ENCODE measurements at places on chromosomes 12 and 14. TPM values are rescaled to one million over a fixed set of nuclear protein-coding genes. Genes with fewer than 3 reads are reported as not detected.
A peak's percentile ranks its signal among the peaks of the same experiment; 100 is the strongest.

- H3K36me3 ChIP-seq: no peaks in the 10 kb centered on the region
- H3K27me3 ChIP-seq: no peaks in the 10 kb centered on the region
- no peak overlapping the region for H3K4me3 ChIP-seq
- DNase-seq: no peak
Measured at GRCh38 chr14:30016002-30016401, 88.4 kb upstream of the PRKD1 start.

GRCh38 chr12:106879612-106880011 lies 76.1 kb upstream of the TMEM263 start:
- H3K4me3 ChIP-seq: no peak overlapping the region
- no peak overlapping the region for H3K27ac ChIP-seq
- H3K27me3 ChIP-seq: no peaks in the 10 kb centered on the region

- H3K27ac ChIP-seq: no peak overlapping the region
- H3K36me3 ChIP-seq: no peaks in the 10 kb centered on the region
- H3K4me1 ChIP-seq: no peaks in the 10 kb centered on the region
- no peak for DNase-seq
- no peaks in the 10 kb centered on the region for H3K27me3 ChIP-seq
- no peak overlapping the region for H3K4me3 ChIP-seq
Measured at GRCh38 chr12:31249356-31249755, 76.6 kb downstream of the SINHCAF start.

DNA sequence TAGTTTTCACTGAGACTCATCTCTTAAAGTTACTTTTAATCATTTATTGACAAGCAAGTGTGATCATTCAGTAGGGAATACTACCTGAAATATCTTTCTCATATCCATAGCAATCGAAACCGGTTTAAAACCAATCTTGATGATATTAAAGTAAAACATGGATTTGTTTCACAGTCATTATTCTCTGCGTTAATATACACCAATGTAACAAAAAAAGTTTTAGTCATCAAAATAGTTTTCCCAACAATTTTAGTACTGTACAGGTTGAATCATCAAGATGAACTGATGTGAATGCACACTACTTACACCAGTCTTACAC lies 137.0 kb upstream of the KRAS start:
- no peak overlapping the region for H3K4me3 ChIP-seq
- H3K36me3 ChIP-seq: no peaks in the 10 kb centered on the region
- H3K27me3 ChIP-seq: no peaks in the 10 kb centered on the region
- DNase-seq: no peak
- no peak overlapping the region for H3K27ac ChIP-seq

GRCh38 chr12:89817501-89818226 lies 109.0 kb upstream of the ATP2B1 start:
- H3K27me3 ChIP-seq: no peaks in the 10 kb centered on the region
- H3K27ac ChIP-seq: no peak overlapping the region
- no peak for DNase-seq
- H3K4me3 ChIP-seq: no peak overlapping the region
- no peaks in the 10 kb centered on the region for H3K4me1 ChIP-seq

Gene DHRS4L2
- 23.1 TPM for total RNA-seq

- peak overlapping the region; percentile 24 for H3K27ac ChIP-seq
- no peaks in the 10 kb centered on the region for H3K27me3 ChIP-seq
- peak overlapping the region; percentile 35 for H3K4me3 ChIP-seq
Measured at GRCh38 chr12:6790496-6791150, 1.3 kb downstream of the CD4 start.

DNA sequence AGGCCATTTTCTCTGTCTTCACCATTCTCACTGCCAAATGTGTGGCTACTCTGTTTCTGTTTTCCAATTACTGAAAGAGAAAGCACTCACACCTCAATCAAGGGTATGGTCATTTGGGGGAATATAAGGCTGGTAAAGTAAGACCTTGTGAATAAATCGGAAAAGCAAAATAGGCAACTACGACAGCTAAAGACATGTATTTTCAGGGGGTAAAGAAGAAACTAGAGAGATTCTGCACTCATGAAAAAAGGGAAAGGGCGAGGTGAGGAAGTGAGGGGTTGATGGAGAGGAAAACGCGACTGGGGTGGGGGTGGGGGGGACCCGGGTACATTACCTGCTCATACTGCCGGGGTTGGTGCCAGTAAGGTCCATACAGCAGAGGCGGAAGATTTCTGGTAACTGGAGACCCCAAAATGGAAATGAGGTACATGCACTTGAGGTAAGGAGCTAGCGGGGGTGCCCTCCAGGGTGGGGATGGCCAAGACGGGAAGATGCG lies 19.3 kb downstream of the CHD8 start:
- H3K27me3 ChIP-seq: no peaks in the 10 kb centered on the region
- H3K4me3 ChIP-seq: peak overlapping the region; percentile 99
- H3K27ac ChIP-seq: peak overlapping the region; percentile 93
- H3K36me3 ChIP-seq: no peaks in the 10 kb centered on the region
- no peak for DNase-seq

Gene SLC41A2
- total RNA-seq: 94.2 TPM

- DNase-seq: no peak
- no peaks in the 10 kb centered on the region for H3K36me3 ChIP-seq
- H3K4me3 ChIP-seq: peak overlapping the region; percentile 47
- peaks cover 7% of the 10 kb centered on the region for H3K4me1 ChIP-seq
Measured at GRCh38 chr12:121352682-121353018, 439 bp upstream of the ANAPC5 start.

Gene SLC39A5
- 950 TPM for total RNA-seq

Gene SLC38A4
- total RNA-seq: not detected

DNA sequence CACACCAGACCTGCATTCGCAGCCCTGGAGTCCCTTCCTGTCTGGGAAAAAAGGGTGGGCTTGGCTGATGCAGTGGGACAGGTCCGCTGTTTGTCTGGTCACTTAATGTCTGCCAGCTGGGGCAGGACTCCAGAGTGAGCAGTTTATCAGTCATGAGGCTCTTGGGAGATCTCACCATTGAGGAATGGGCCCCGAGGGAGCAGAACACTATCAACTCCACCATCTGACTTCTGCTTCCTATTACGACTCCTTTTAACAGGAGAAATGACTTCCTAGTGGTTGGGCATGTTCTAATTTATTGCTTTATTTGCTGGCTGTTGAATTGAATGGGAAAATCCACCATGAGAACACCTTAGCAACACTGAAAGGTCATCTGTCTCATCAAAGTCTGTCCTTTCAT lies 182.5 kb upstream of the RASSF8 start:
- no peaks in the 10 kb centered on the region for H3K27me3 ChIP-seq

Gene CISTR
- total RNA-seq: not detected

DNA sequence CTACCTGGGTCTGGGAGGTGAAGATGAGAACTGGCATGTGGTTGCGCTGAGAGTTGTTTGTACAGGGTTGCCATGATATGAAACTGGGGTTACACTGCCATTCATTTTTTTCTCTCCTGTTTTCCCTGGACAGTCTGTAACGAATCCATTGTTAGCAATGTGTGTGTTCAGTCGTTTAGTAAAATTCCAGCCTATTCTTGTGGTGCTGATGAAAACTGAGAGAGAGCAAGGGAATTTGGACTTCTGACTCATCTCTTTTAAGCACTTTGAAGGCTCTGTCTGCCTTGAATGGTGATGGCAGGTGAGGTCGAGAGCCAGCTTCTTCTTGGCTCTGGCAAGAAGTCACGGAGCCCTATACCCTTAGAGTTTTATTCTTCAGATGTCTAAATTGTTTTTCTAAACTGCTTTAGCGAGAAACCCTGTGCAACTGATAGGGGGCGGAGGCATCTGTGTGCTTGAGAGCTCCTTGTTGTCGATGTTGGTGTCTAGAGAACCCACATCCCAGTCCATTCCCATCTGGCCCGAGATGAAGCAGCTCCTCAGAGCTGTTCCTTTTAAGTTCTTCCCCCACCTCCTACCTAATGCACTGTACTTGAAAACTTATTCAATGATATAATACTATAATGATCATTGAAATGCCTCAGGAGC lies 204.4 kb downstream of the TMX1 start:
- H3K4me1 ChIP-seq: no peaks in the 10 kb centered on the region
- no peaks in the 10 kb centered on the region for H3K27me3 ChIP-seq
- H3K27ac ChIP-seq: no peak overlapping the region
- DNase-seq: no peak

GRCh38 chr14:51547260-51547659 lies 104.5 kb upstream of the FRMD6 start:
- no peaks in the 10 kb centered on the region for H3K4me1 ChIP-seq
- DNase-seq: no peak
- no peaks in the 10 kb centered on the region for H3K27me3 ChIP-seq
- H3K4me3 ChIP-seq: no peak overlapping the region
- no peaks in the 10 kb centered on the region for H3K36me3 ChIP-seq
- H3K27ac ChIP-seq: no peak overlapping the region

Gene B4GALNT1
- total RNA-seq: not detected
